Femur (tissue), 1 donor: ENCODE measurements at places on chromosomes 16 and 17.

- no peak for DNase-seq
These were observed 15.4 kb upstream of the WDR45B start for GRCh38 chr17:82663381-82664275.

GRCh38 chr16:90044111-90044551, 24.9 kb upstream of the DBNDD1 start:
- no peak for DNase-seq

DNA sequence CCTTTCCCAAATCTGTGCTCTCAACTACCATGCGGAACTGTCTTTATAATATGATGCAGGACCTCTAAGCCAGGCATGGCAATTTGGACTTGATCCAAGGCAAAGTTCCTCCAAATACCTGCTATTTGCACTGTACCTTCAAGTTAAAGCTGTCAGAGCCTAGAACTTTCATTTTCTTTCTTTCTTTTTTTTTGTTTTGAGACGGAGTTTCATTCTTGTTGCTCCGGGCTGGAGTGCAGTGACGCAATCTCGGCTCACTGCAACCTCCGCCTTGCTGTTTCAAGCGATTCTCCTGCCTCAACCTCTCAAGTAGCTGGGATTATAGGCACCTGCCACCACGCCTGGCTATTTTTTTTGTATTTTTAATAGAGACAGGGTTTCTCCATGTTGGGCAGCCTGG, 51.7 kb downstream of the ARHGAP27 start:
- DNase-seq: no peak

- DNase-seq: peak; percentile 95
These were observed 4.2 kb downstream of the MNT start for GRCh38 chr17:2396568-2397246.
